ENCODE measurements at places on chromosomes 5 and 9. TPM values are rescaled to one million over a fixed set of nuclear protein-coding genes. Genes with fewer than 3 reads are reported as not detected.

The PCDHGB7 gene
- total RNA-seq, result 2.2 TPM

The SLCO4C1 gene
- under 0.01 TPM for total RNA-seq

The PLPP7 gene
- total RNA-seq, result 5.9 TPM

The C1QTNF2 gene
- 0.27 TPM for total RNA-seq

The NRARP gene
- total RNA-seq, result 5.1 TPM

The ALDH1A1 gene
- 85.9 TPM for total RNA-seq

The CER1 gene
- under 0.01 TPM for total RNA-seq

The PRDM9 gene
- total RNA-seq, result under 0.01 TPM

The ELOVL7 gene
- 8.1 TPM for total RNA-seq

The SLC46A2 gene
- under 0.01 TPM for total RNA-seq

The SOHLH1 gene
- total RNA-seq, result not detected

The FBP2 gene
- not detected for total RNA-seq

The ASPN gene
- not detected for total RNA-seq

The CD274 gene
- 0.27 TPM for total RNA-seq

The BTNL3 gene
- total RNA-seq, result under 0.01 TPM

The IFNA21 gene
- total RNA-seq, result not detected

The MCIDAS gene
- not detected for total RNA-seq

The GARIN3 gene
- not detected for total RNA-seq

The HAVCR1 gene
- 0.54 TPM for total RNA-seq

The PGM5 gene
- 14.8 TPM for total RNA-seq

The GRXCR2 gene
- not detected for total RNA-seq

The CDX1 gene
- total RNA-seq, result not detected

The BTNL9 gene
- under 0.01 TPM for total RNA-seq

The RETREG1 gene
- total RNA-seq, result 6.2 TPM

The NIPBL gene
- 52.8 TPM for total RNA-seq

The PGGT1B gene
- total RNA-seq, result 7.3 TPM

The STXBP1 gene
- 5.7 TPM for total RNA-seq

The SLC9A3 gene
- 3.5 TPM for total RNA-seq

The TSC1 gene
- total RNA-seq, result 33.9 TPM

The AMBP gene
- not detected for total RNA-seq

The GM2A gene
- 23.4 TPM for total RNA-seq

The MAPK9 gene
- 22.9 TPM for total RNA-seq

The HTR4 gene
- under 0.01 TPM for total RNA-seq

The LHX6 gene
- 0.81 TPM for total RNA-seq

The FGFR4 gene
- total RNA-seq, result 0.54 TPM

The PCDHGA9 gene
- 1.1 TPM for total RNA-seq

The IFNA13 gene
- not detected for total RNA-seq

The MARCHF6 gene
- total RNA-seq, result 80.0 TPM

The UAP1L1 gene
- 14.8 TPM for total RNA-seq

The CD74 gene
- total RNA-seq, result 2,842 TPM

The CFAP90 gene
- total RNA-seq, result 0.27 TPM

The ANGPTL2 gene
- total RNA-seq, result under 0.01 TPM

The GADD45G gene
- 7.3 TPM for total RNA-seq

The SERF1A gene
- 6.7 TPM for total RNA-seq

The NUTM2F gene
- total RNA-seq, result not detected

The PFN3 gene
- not detected for total RNA-seq

The C8G gene
- total RNA-seq, result 0.81 TPM

The TICAM2 gene
- total RNA-seq, result under 0.01 TPM

The SLC6A3 gene
- not detected for total RNA-seq

The OLFML2A gene
- 1.9 TPM for total RNA-seq

The SKIC3 gene
- total RNA-seq, result 37.7 TPM

The GKAP1 gene
- 1.9 TPM for total RNA-seq

The PCDHB9 gene
- not detected for total RNA-seq

The F12 gene
- 3.2 TPM for total RNA-seq

The SHISAL2B gene
- total RNA-seq, result not detected

The NR4A3 gene
- total RNA-seq, result 5.1 TPM

The LCN1 gene
- total RNA-seq, result not detected

The PIP5K1B gene
- 12.4 TPM for total RNA-seq
